Type B pancreatic cell (in vitro differentiated cells): ENCODE measurements at places on chromosomes 7 and 10. TPM values are rescaled to one million over a fixed set of nuclear protein-coding genes. Genes with fewer than 3 reads are reported as not detected.

GRCh38 chr10:24784061-24784460, 60.4 kb upstream of the ARHGAP21 start:
- no peaks in the 10 kb centered on the region for H3K36me3 ChIP-seq
- H3K4me1 ChIP-seq, result no peaks in the 10 kb centered on the region
- H3K27ac ChIP-seq, result no peak overlapping the region
- no peak overlapping the region for H3K4me3 ChIP-seq
- no peak for DNase-seq
- no peaks in the 10 kb centered on the region for H3K27me3 ChIP-seq

GRCh38 chr7:85509476-85509875, 322.6 kb upstream of the SEMA3D start:
- H3K4me3 ChIP-seq, result peak overlapping the region; percentile 14
- H3K4me1 ChIP-seq, result peaks cover 4% of the 10 kb centered on the region
- H3K27me3 ChIP-seq, result no peaks in the 10 kb centered on the region
- no peaks in the 10 kb centered on the region for H3K36me3 ChIP-seq

DNA sequence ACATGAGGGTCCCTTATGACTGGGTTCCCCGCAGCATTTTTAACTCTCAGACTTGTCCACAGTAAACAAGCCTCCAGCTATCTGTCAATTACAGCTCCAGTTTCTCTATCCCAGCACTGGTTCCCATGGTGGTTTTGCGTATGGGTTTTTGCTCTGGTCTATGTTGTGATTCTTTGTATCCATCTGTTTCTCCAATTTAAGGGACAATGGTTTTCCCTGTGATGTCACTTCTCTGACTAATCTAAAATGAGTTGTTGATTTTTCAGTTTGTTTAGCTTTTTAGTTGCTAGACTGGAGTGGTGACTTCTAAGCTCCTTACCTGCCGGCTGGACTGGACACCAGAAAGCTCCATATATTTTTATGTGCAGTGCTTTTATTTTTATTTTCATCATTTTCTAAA, 303.7 kb downstream of the INHBA start:
- H3K27me3 ChIP-seq, result no peaks in the 10 kb centered on the region
- no peak overlapping the region for H3K27ac ChIP-seq
- H3K36me3 ChIP-seq, result no peaks in the 10 kb centered on the region
- no peak overlapping the region for H3K4me3 ChIP-seq
- peaks cover 4% of the 10 kb centered on the region for H3K4me1 ChIP-seq
- DNase-seq, result no peak

DOCK1 gene
- 61.6 and 67.4 TPM in 2 replicates for total RNA-seq

GRCh38 chr10:120085096-120085796, 192.7 kb downstream of the SEC23IP start:
- no peaks in the 10 kb centered on the region for H3K36me3 ChIP-seq
- no peaks in the 10 kb centered on the region for H3K4me1 ChIP-seq
- DNase-seq, result no peak
- no peak overlapping the region for H3K27ac ChIP-seq
- H3K27me3 ChIP-seq, result peaks cover 9% of the 10 kb centered on the region

- H3K27me3 ChIP-seq, result no peaks in the 10 kb centered on the region
- H3K36me3 ChIP-seq, result no peaks in the 10 kb centered on the region
- no peak for DNase-seq
- no peak overlapping the region for H3K27ac ChIP-seq
- H3K4me1 ChIP-seq, result no peaks in the 10 kb centered on the region
Measured at GRCh38 chr7:17207220-17207619, 91.2 kb upstream of the AHR start.

- no peaks in the 10 kb centered on the region for H3K4me1 ChIP-seq
- no peak overlapping the region for H3K4me3 ChIP-seq
- H3K27me3 ChIP-seq, result no peaks in the 10 kb centered on the region
- H3K27ac ChIP-seq, result no peak overlapping the region
- H3K36me3 ChIP-seq, result no peaks in the 10 kb centered on the region
Measured at GRCh38 chr7:11485636-11486035, 346.4 kb downstream of the THSD7A start.

- H3K27me3 ChIP-seq, result no peaks in the 10 kb centered on the region
- H3K4me1 ChIP-seq, result peaks cover under 1% of the 10 kb centered on the region
- no peaks in the 10 kb centered on the region for H3K36me3 ChIP-seq
- no peak overlapping the region for H3K4me3 ChIP-seq
- DNase-seq, result no peak
Measured at GRCh38 chr10:84654671-84655070, 326.3 kb downstream of the CCSER2 start.

- H3K4me1 ChIP-seq, result peaks cover 55% of the 10 kb centered on the region
- no peaks in the 10 kb centered on the region for H3K27me3 ChIP-seq
- peak overlapping the region; percentile 81 for H3K27ac ChIP-seq
Measured at GRCh38 chr7:150406567-150407421, 27.7 kb downstream of the ZNF775 start.

- no peak for DNase-seq
- H3K27me3 ChIP-seq, result no peaks in the 10 kb centered on the region
- H3K36me3 ChIP-seq, result no peaks in the 10 kb centered on the region
- H3K4me3 ChIP-seq, result no peak overlapping the region
- no peak overlapping the region for H3K27ac ChIP-seq
- peaks cover 17% of the 10 kb centered on the region for H3K4me1 ChIP-seq
Measured at GRCh38 chr7:14691034-14691433, 211.5 kb downstream of the DGKB start.

GRCh38 chr10:113125612-113126011, 175.6 kb downstream of the TCF7L2 start:
- DNase-seq, result no peak
- H3K4me3 ChIP-seq, result peak overlapping the region; percentile 84
- H3K36me3 ChIP-seq, result peaks cover 8% of the 10 kb centered on the region

GRCh38 chr10:21757185-21757901, 223.3 kb downstream of the MLLT10 start:
- no peak for DNase-seq
- H3K4me3 ChIP-seq, result peak overlapping the region; percentile 36
- H3K36me3 ChIP-seq, result peaks cover 11% of the 10 kb centered on the region
- no peak overlapping the region for H3K27ac ChIP-seq

SAMD9L gene
- 1.8 and 2.7 TPM in 2 replicates for total RNA-seq

ZEB1 gene
- total RNA-seq, result 1.1 and 29.9 TPM in 2 replicates

GRCh38 chr7:99308461-99309074, 17.1 kb upstream of the ARPC1A start:
- H3K36me3 ChIP-seq, result no peaks in the 10 kb centered on the region
- DNase-seq, result no peak
- H3K4me1 ChIP-seq, result no peaks in the 10 kb centered on the region
- H3K27me3 ChIP-seq, result no peaks in the 10 kb centered on the region

DNA sequence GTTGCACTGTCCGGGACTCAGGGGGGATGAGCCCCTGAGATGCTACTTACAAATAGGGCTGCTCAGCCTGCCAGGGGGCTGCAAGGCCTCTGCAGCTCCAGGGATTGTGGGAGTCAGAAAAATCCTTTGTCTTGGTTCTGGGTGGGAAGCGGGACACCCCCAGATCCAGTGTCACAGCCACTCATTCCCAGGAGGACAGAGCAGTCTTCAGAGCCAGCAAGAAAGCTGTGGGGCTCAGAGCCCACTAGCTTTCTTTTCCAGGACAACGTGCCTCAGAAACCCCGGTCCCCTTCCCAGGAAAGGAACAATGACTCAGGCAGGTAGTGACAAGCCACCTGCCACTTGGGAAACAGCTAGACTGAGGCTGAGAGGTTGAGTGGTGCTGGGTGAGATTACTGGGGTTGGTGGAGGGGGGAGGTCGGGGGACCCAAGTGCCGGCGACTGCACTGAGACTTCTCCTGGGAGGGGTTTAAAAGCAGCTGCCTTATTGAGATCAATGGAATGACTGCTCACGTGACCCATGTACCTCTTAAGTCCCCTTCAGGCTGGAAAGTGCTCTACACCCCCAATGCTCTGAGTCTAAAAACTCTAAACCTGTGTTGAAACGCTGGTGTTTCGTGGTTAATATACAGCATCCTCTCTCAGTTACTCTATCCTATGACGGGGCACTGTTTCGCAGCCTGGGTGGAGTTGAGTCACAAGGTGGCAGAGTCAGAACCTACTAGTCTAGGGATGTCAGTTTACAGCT, 123.6 kb downstream of the UBE2H start:
- peaks cover 45% of the 10 kb centered on the region for H3K4me1 ChIP-seq
- DNase-seq, result no peak
- no peaks in the 10 kb centered on the region for H3K27me3 ChIP-seq
- no peak overlapping the region for H3K4me3 ChIP-seq

DNA sequence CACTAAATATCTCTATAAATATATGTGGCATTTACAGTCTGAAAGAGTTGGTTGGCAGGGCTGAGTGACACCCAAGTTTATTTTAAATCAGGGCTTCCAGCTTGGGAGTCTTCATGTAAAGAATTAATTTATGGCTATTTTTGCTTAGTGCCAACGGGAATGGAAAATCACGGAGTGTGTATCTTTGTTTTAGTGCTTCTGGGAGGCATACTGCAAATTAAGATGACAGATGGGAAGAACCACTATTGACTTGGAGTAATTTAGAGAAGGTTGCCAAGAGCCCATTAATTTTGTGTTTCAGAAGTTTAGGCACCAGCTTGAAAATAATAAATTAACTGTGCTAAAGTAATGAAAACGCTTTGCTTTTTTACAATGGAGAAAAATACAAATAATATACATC, 135.2 kb downstream of the GPR37 start:
- no peaks in the 10 kb centered on the region for H3K4me1 ChIP-seq
- no peaks in the 10 kb centered on the region for H3K36me3 ChIP-seq
- no peaks in the 10 kb centered on the region for H3K27me3 ChIP-seq
- H3K4me3 ChIP-seq, result no peak overlapping the region
- no peak for DNase-seq

PDGFA gene
- total RNA-seq, result 28.1 and 49.7 TPM in 2 replicates

DNA sequence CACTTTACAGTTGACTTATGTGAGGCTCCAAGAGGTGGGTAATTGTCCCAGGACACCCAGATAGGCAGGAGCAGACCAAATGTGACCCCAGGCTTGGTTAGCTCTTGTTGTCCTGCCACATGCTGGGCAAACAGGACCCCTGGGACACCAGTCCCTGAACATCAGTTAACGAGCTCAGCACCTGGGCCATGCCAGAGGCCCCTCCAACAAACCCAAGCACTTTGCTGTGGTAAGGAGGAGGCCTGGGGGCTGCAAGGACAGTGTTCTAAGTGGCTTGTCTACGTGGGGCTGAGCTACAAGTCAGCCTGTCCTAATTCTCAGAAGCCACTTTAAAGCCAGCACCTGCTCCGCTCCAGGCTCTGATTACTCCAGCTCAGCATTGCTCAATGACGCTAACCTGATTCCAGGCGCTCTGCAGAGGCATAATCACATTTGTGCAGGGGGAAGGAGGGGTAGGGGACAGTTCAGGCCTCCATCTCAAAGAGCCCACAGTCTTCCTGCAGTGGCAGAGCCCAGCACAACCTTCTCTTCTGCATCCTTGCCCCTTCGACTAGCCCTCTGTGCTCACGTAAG, 57.2 kb downstream of the DDC start:
- H3K4me3 ChIP-seq, result no peak overlapping the region
- no peak overlapping the region for H3K27ac ChIP-seq
- DNase-seq, result no peak

GRCh38 chr7:131015657-131015958, 281.6 kb upstream of the KLF14 start:
- no peak for DNase-seq
- no peak overlapping the region for H3K27ac ChIP-seq
- peaks cover 7% of the 10 kb centered on the region for H3K4me1 ChIP-seq
- H3K4me3 ChIP-seq, result no peak overlapping the region
- no peaks in the 10 kb centered on the region for H3K36me3 ChIP-seq
- H3K27me3 ChIP-seq, result peaks cover 6% of the 10 kb centered on the region

CALHM1 gene
- 0.17 TPM in 1 of 2 replicates, not detected in the other for total RNA-seq

PRR15 gene
- 10.8 and 36.0 TPM in 2 replicates for total RNA-seq

GRCh38 chr10:132209130-132209529, 22.4 kb downstream of the DPYSL4 start:
- H3K4me1 ChIP-seq, result no peaks in the 10 kb centered on the region
- no peak overlapping the region for H3K27ac ChIP-seq
- no peak overlapping the region for H3K4me3 ChIP-seq
- no peaks in the 10 kb centered on the region for H3K27me3 ChIP-seq
- peaks cover 5% of the 10 kb centered on the region for H3K36me3 ChIP-seq
- no peak for DNase-seq

DNA sequence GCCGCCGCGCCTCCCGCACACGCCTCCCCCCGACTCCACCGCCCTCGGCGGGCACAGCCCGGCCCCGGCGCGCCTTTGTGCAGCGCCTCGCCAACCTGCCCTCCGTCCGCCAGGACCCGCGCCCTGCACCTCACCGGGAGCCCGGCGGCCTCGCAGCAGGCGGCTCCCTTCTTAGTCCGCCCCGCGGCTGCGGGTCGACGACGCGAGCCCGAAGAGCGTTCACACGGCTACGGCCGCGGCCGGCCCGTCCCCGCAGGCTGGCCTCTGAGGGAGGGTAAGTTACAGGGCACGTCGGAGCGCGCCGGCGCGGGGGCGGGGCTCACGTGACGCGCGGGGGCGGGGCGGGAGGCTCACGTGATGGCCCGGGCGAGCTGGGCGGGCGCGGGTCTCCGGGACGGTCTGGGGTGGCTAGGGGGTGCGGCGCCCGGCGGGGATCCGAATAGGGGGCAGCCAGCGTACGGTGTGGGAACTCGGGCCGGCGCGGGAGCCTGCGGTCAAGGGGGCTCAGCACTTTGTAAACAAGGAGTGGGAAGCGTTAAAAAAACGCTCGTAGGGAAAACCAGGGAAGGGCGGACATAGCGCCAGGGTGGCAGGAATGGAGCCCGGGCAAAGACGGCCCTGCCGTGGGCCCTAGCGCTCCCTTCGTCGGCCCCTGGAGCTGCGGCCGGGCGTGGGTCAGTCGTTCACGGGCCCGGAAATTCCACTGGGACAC, at the start of gene ARHGAP12:
Gene ARHGAP12 (minus strand): TSS at position 283 of the 712 bp plus-strand sequence. CDS start 19,976 bp downstream, outside the sequence.
- H3K4me1 ChIP-seq, result peaks cover 12% of the 10 kb centered on the region
- DNase-seq, result peak; percentile 96
- peak within 1 kb of the TSS; percentile 95 for H3K4me3 ChIP-seq
- H3K27ac ChIP-seq, result peak within 1 kb of the TSS; percentile 94

JCAD gene
- 11.0 and 31.0 TPM in 2 replicates for total RNA-seq

- no peak for DNase-seq
- H3K4me1 ChIP-seq, result peaks cover 18% of the 10 kb centered on the region
- H3K36me3 ChIP-seq, result peaks cover 47% of the 10 kb centered on the region
- H3K27me3 ChIP-seq, result no peaks in the 10 kb centered on the region
- H3K4me3 ChIP-seq, result no peak overlapping the region
Measured at GRCh38 chr10:121864653-121865052, 63.2 kb downstream of the ATE1 start.

DNA sequence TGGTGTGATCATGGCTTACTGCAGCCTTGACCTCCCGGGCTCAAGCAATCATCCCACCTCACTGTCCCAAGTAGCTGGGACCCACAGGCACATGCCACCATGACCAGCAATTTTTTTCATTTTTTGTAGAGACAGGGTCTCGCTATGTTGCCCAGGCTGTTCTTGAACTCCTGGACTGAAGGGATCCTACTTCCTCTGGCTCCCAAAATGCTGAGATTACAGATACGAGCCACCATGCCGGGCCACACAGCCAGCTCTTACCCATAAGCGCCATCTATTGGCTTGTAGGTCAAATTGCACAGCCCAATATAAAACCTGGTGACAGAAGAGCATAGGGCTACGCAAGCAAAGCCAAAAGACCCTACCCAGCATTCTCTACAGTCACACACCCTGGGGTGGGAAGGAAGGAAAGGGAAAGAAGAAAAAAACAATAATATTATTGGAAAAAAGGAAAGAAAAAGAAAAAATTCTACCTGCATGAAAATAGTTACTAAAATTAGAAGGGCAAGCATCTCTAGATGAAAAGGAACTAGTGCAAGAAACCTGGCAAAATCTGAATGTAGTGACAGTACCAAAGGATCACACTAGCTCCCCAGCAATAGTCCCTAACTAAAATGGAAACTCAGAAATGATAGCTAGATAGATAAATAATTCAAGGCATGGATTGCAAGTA, 29.4 kb upstream of the AMPH start:
- H3K36me3 ChIP-seq, result no peaks in the 10 kb centered on the region
- no peak overlapping the region for H3K27ac ChIP-seq
- no peak overlapping the region for H3K4me3 ChIP-seq
- no peak for DNase-seq

- peaks cover 16% of the 10 kb centered on the region for H3K4me1 ChIP-seq
- no peak overlapping the region for H3K27ac ChIP-seq
- DNase-seq, result no peak
- peaks cover 23% of the 10 kb centered on the region for H3K27me3 ChIP-seq
Measured at GRCh38 chr10:6871128-6871527, 291.1 kb upstream of the PRKCQ start.
